ENCODE measurements at places on chromosomes 11 and 22. TPM values are rescaled to one million over a fixed set of nuclear protein-coding genes. Genes with fewer than 3 reads are reported as not detected.

HORMAD2 gene
- not detected for total RNA-seq

PIWIL4 gene
- 1.8 TPM for total RNA-seq

OR56B1 gene
- total RNA-seq = not detected

H19 gene
- 449 TPM for total RNA-seq

P2RY2 gene
- total RNA-seq = 9.5 TPM

FBLN1 gene
- total RNA-seq = 92.8 TPM

RNF215 gene
- 7.5 TPM for total RNA-seq

SLC7A4 gene
- 1.9 TPM for total RNA-seq

GRAP2 gene
- total RNA-seq = 1.3 TPM

MPPED2 gene
- 1.6 TPM for total RNA-seq

SLC5A1 gene
- 34.9 TPM for total RNA-seq

SLC22A6 gene
- total RNA-seq = not detected

ATXN10 gene
- total RNA-seq = 88.5 TPM

ST14 gene
- total RNA-seq = 0.85 TPM

ACCS gene
- total RNA-seq = 2.3 TPM

MPZL3 gene
- total RNA-seq = 2.0 TPM

KRTAP5-1 gene
- total RNA-seq = not detected

TSGA10IP gene
- not detected for total RNA-seq

CCDC82 gene
- 9.6 TPM for total RNA-seq

VWA5A gene
- 2.6 TPM for total RNA-seq

OR8J3 gene
- not detected for total RNA-seq

PTPN5 gene
- 1.4 TPM for total RNA-seq

CLMP gene
- total RNA-seq = 8.4 TPM

BIK gene
- total RNA-seq = 0.63 TPM

ZNF215 gene
- 1.5 TPM for total RNA-seq

NCR3LG1 gene
- 2.0 TPM for total RNA-seq

SCUBE1 gene
- total RNA-seq = 0.04 TPM

UBQLN3 gene
- total RNA-seq = not detected

NOX4 gene
- total RNA-seq = 5.9 TPM

PLEKHB1 gene
- total RNA-seq = 23.8 TPM

CCDC116 gene
- not detected for total RNA-seq

TUBA8 gene
- total RNA-seq = 97.3 TPM

DCDC1 gene
- total RNA-seq = 0.15 TPM

LRRC75B gene
- 3.0 TPM for total RNA-seq

AHNAK gene
- 441 TPM for total RNA-seq

MPZL2 gene
- total RNA-seq = 13.8 TPM

TMPRSS4 gene
- total RNA-seq = not detected

SERHL2 gene
- total RNA-seq = 2.4 TPM

Data from right atrium auricular region (tissue), 2 donors.